ENCODE measurements at places on chromosomes 5 and 9. TPM values are rescaled to one million over a fixed set of nuclear protein-coding genes. Genes with fewer than 3 reads are reported as not detected.

CPLANE1 gene
- total RNA-seq: 54.2 TPM

PCDHB4 gene
- 1.2 TPM for total RNA-seq

CATSPER3 gene
- 0.36 TPM for total RNA-seq

S1PR3 gene
- total RNA-seq: 3.3 TPM

GRCh38 chr9:110156902-110157301 is 51.1 kb downstream of the C9orf152 start:
- DNase-seq: peak; percentile 81

- peak; percentile 69 for DNase-seq
These were observed 102.7 kb upstream of the IER5L start for GRCh38 chr9:129280623-129281271.

GRCh38 chr9:115650768-115651167 is 502.8 kb upstream of the PAPPA start:
- DNase-seq: peak; percentile 26

DNA sequence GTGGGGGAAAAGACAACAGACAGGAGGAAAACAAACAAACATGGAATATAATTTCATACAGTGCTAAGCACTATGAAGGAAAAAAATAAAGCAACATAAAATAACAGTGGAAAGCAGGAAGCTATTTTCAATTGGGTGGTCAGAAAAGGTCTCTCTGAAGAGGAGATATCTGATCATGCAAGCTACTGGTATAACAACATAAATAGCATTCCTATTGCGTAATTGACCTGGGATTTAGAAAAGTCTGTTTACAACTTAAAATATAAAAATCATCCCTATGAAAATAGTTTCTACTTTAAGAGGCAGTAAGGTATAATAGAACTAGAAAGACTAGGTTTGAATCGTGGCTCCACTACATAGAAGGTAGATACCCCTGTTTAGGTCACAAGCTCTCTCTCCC is 61.4 kb downstream of the FBXW11 start:
- no peak for DNase-seq

DNA sequence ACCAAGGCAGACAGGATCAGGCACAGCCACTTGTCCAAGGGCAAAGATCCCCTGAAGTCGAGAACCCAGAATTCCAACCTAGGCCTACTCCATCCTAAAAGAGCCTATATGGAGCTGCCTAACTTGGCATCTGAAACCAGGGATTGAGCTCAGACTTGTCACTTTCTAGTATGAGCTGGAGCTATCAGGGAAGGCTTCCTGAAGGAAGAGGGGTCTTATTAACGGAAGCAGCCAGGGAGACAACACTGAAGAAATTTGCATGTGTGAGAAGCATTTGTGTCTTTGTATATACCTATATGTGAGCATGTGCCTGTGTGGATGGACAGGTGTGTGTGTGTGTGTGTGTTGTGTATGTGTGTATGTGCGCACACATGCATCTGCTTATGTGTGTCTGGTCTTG is 4.7 kb upstream of the AQP7 start:
- peak; percentile 45 for DNase-seq

- DNase-seq: no peak
These were observed 2.2 kb upstream of the CEP120 start for GRCh38 chr5:123425431-123425830.

DNA sequence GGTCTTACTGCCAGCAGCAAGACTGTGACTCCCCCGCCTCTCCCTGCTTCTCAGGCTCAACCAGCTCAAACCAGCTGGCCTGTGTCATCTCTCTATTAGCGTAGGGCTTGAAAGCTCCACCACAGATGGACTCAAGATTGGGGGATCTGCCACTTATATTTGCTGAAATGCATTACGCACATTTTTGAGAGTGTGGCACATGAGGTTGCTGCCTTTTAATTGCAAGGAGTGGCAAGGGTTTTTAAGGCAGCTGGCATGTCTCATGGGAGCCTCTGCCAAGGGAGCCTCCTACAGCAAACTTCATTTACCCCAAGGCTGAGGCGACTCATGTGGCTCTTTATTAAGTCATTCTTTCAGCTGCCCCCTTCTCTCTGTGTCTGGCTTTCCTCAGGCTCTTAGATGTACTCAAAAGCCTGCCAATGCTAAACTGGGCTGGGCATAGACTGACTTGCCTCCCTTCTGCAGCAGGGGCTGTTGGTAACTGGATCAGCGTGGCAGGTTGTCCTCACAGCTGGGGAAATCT is 219.3 kb downstream of the SMARCA2 start:
- DNase-seq: no peak

DNA sequence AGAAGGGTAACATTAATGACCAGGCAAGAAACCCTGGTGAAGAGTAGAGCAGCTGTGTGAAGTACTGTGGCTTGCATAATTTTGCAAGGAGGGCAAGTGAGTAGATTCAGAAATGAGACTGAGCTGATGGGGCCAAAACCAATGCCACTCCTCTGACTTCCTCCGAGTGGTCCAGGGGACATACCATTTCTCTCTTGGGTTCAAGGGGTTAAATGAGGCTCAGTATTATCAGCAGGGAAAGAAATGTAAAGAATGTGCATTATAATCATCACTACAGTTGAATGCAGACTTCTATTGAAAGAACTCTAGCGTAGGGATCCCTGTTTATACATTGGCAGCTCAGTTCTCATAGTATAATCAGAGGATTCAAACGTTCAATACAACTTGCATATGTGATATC is 9.9 kb downstream of the POLR3G start:
- no peak for DNase-seq

DNA sequence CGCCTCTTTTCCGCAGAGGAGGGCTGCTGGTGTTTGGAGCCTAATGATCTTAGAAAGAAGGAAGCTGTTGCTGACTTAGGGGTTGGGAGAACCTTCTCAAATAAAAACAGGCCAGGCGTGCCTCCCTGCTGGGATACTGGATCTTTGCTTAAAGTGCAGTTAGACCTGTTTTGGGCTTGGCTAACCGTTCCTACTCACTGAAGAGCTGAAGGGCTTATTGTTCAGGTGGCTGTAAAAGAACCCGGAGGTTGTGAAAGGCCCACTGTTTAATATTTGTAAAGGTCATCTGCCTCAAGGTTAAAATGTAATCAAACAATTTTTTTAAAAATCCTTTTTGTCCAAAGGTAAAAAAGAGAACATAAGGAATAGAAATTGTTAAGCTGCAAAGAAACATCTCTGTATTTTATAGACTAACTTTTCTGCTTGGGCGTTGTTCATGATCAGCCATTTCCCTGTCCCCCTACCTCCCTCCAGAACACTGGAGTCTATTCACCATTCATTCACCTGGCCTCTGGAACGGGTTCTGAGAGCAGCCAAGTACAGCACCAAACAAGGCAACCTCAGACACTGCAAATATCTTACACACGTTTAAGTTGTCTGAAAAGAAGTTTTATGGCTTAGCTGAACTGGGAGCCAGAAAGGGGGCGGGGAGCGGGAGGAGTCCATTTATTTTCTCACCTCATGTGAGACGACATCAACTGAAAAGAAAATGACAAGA is 18.6 kb upstream of the MTMR12 start:
- no peak for DNase-seq

DNA sequence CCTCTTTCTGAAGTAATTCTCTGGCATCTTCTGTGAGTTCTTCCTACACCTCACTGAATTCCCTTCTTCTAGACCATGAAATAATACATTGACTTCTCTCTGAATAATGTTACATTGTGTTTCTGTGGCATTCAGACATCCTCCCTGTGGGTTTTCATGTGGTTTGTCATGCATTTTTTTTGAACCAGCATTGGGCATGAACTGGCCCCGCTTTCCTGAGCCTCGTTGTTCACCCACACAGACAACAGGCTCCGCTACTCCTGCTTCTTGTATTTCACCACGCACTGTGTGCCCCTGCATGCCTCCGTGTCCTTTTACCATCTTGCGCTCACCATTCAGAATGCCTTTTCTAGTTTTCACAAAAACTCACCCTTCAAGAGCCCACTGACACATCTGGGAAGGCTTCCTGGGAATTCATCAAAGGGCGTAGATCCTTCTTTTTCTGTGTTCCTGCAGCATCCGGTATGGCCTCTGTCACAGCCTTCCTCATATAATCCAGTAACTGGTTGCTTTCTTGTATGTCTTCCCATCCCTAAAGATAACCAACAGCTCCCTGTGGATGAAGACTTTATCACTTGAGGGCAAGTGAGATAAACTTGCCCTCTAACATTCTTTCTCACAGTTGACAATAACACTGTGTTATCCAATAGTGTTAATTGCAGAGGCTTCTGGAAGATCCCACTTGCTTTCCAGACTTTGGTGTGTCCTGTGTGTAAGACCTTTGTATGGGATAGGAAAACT is 51.5 kb upstream of the ADAMTSL1 start:
- peak; percentile 3 for DNase-seq

DNA sequence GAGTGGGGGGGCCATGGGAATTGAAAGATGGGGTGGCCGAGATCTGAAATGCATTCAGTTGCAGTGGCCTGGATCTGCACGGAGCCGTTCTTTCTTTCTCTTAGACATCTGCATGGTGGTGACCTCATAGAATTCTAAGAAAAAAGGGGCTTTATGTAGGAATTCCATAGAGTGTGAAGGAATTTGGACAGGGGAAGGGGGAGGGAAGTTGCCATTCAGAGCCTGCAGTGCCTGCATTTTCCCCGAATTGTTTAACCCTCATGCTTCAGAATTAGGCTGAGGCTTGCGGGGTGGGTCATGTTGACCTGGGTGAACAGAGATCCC is 4.9 kb downstream of the NEK6 start:
- DNase-seq: peak; percentile 83

- DNase-seq: no peak
These were observed 11.7 kb upstream of the STING1 start for GRCh38 chr5:139494256-139494655.

GRCh38 chr9:21589344-21590056 is 107.4 kb upstream of the IFNE start:
- no peak for DNase-seq

DNA sequence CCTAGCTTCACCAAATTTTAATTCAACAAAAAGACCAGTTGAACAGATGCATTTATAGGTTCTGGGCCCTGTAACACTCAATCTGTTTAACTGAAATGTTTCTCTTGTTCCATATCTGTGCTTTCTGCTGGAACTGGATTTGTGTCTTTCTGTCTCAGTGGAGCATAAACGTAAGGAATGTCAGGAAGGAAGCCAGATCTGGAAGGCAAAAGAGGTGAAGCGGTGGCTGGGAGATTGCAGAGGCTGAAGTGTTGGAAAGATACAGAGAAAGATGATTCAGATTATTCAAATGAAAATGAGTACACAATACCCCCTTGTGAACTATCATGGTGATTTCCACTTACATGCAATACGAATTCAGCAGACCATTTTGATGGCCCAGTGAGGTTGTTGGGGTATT is 406.8 kb downstream of the BRINP1 start:
- no peak for DNase-seq

- peak; percentile 69 for DNase-seq
These were observed 2.9 kb downstream of the MYOZ3 start for GRCh38 chr5:150663936-150664335.

Data from osteoblast (primary cell).